HL-60 (cell line): ENCODE measurements at places on chromosomes 16 and 17.

- no peak for DNase-seq
Observed at GRCh38 chr16:30096862-30097563, 1.0 kb upstream of the YPEL3 start.

DNA sequence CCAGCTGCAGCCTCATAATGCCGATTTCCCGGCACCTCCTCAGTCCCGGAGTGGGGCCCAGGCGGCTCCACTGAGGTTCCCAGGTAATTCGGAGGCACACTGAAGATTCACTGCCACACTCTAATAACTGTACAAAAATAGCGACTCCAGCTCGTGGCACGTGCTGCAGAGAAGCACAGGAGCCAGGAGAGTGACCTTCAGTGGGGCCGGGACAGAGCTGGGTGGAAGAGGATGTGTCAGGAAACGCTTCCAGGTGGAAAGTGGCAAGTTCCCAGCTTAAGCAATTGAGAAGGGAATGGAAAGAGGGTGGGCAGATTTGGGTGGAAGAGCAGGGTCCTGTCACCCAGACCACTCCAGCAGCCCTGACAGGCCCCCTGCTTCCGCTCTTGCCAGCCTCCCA lies 3.1 kb upstream of the TRAP1 start:
- no peak for DNase-seq

DNA sequence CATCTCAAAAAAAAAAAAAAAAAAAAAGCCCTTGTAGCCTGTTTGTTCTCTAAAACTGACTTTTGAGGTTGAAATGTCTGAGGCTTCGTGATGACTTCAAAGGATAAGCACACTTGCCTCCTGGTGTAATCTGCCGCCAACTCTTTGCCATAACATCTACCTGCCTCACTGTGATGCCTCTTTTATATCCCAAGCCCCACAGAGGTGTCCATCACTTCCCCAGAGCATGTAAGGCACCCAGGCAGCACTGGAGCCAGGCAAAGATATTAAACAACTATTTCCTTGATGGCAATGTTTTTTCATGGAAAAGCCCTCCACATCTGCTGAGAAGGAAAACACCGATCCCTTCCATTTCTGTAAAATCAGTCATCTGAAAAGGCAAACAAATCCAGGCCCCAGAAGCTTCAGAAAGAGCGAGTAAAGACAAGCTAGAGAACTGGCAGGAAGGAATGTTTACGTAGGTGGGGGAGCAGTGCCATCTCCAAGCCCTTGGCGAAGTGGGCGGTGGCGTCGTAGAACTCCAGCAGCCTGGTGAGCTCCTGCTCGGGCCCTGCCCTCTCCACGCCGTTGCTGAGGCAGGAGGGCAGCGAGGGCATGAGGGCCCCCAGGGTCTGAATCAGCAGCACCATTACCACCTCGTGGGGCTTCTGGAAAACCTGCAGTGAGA lies 28.6 kb downstream of the COG7 start:
- DNase-seq = no peak

DNA sequence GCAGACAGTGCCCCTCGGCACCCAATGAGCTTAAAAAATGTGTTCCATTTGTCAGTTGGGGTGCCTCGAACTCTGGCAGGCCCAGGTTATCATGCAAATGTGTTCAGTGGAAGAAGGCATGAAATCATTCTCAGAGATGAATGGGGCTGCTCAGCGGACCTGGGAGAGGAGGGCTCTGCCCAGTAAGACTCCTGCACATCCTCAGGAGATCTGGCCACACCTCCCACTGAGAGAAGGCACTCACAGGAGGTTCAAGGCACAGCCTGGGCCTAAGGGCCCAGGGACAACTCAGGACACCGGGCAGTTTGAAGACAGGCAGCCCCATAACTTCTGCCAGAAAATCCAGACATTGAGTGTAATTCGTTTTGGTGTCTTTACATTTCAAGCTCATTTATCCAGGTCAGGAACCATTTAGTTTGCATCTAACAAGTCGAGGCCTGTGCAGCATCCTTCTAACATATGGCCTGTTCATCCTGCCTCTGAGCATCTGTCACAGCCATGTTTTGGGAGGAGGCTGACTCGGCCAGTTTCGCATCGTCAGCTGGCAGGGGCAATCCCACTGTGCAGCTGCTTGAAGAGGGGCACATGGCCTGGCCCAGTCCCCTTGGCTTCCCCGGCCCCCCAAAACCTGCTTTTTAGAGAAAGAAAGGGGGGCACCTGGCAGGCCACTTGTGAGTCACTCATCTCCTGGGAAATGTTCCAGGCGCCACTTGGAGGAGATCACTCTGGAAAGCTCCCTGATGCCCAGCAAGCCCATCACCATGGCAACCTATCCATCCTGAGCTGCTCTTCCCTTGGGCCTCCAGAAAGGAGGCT lies 31.2 kb upstream of the BCAR1 start:
- no peak for DNase-seq

- DNase-seq = no peak
Observed at GRCh38 chr17:35912339-35912912, 18.1 kb downstream of the RDM1 start.

DNA sequence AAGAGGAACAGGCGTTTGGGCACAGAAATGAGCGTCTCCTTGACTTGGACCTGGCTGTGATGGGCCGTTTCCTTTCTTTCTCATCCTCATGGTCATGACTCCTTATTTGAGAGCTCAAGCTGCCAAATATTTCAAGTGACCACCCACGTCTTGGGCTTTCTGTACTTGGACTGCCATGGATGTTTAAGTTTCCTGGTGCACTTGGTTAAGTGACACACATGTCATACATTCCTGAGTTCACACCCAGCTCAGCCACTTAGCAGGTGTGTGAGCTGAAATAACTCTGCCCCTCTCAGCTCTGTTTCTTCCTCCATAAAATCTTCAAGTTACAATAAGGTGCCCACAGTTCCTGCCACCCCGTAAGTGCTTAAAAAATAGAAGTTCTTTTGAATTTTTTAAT lies 114.5 kb downstream of the CLEC16A start:
- no peak for DNase-seq

GRCh38 chr16:17237350-17237944 lies 233.3 kb downstream of the XYLT1 start:
- DNase-seq = no peak

DNA sequence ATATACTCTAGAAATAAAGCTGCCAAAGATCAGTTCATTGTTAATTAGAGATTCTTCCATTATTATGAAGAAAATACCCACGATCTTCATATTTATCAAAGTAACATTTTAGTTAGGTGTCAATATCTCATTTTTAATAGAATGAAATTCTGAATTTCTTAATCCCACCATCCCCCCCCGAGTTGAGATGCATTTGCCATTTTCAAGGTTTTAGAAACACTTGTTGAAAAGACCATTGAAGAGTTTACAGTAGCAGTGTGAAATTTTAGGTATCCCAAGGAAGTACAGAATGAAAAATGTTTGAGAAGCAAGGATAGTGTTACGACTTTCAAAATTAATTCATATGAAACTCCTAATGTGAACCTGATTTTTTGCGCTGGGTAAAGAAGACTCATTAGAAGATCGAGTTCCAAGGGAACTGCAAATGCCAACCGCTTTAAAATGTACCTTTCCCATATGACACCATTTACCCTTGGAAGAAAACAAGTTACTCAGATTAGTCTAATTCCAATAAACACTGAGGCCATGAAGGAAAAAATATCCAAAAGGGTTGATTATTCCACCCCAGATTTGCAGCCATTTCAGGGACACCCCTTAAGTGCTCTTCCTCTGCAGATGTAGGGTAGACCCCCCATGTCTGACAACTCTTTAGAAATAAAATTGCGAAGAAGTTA lies 731 bp downstream of the IKZF3 start:
- DNase-seq = no peak

- no peak for DNase-seq
Observed at GRCh38 chr17:21105064-21105894, 21.5 kb upstream of the DHRS7B start.

DNA sequence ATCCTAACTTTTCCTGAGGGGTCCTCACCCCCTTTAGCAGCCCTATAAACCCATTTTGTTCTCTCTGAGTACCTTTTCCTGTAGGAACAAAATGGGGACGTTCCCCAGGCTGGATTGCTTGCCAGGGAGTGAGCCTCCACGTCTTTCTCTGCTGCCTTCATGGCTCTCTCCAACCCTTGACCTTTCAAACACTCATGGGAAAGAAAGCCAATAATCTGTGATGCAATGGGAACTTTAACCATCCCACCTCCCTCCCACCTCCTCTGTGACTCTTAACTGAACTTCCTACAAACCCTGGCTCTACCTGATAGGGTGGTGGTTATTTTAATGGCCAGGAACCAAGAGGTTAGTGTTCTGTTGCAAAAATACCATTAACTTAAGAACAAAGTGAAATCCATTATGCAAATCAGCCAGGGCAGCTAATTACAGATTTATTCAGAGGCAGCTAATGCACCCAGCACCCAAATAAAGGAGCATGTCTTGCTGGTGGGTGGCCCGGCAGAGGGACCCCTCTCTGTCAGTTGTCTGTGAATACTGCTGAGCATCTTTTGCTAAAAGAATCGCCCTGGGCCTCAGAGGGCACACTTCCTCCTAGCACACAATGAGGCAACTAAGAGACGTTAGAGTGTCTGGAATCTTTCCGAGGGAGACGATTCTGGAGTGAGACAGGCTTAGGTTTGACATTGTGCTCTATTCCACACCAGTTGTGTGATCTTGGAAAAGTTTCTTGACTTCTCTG lies 3.0 kb downstream of the PIPOX start:
- no peak for DNase-seq

GRCh38 chr17:64326420-64327054 lies 63.5 kb upstream of the TEX2 start:
- DNase-seq = peak; percentile 100

- DNase-seq = no peak
Observed at GRCh38 chr17:3543453-3543852, 14.2 kb downstream of the TRPV3 start.

DNA sequence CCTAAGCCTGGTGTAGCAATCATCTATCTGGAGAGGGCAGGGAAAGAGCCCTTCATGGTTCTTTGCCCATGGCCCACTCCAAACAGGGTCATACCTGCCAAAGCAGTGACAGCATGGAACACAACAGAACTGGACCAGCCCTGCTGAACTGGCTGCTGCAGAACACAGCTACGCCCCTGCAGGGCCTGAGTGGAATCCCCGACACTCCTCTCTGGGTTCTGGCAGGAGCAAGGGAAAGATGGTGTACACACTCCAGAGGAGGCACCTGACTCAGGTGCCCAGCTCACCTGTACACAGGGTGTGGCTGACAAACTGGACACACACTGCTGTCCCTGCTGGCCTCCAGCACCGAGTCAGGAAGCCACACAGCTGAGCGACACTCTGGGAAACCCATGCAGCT lies 19.8 kb downstream of the MIEF2 start:
- DNase-seq = no peak

DNA sequence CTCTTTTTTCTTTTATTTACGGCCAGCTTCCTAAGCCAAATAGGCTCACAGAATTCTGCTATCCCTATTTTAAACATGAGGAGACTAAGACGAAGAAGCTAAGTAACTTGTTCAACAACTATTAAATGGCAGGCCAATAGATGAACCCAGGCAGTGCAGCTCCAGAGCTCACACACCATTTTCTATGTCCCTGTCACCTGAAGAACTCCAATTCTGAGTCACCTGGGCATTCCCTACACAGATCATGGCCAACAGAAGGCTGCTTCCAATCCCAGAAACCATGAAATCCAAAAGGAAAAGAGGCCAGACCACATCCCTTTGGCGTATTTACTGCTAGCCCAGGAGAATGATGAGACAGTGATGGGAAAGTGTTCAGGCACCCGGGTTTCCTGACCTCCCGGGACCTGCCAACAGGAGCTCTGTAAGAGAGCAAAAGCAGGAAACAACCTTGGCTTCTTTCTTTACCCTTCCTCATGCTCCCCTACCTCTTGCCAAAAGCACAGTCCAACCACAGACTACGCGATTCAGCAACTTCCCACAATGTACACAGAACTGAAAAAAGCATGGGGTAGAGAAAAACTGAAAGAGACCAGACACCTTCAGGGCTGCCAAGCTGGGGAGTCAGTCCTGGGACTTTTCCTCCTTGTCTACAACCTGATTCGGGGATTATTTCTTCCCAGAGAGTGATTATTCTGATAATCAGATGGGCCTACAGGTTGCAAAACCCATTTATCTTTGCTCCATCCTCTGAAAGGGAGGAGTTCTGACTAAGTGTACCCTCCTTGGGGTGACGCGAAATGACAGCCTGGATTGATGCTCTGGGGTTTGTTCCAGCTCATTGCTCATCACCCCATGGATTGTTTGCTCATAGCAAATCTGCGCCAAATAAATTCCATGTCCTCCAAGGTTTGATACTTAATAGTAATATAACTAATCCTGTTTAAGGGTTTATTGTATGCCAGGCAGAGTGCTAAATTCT lies 47.8 kb upstream of the HAS3 start:
- DNase-seq = peak; percentile 73

DNA sequence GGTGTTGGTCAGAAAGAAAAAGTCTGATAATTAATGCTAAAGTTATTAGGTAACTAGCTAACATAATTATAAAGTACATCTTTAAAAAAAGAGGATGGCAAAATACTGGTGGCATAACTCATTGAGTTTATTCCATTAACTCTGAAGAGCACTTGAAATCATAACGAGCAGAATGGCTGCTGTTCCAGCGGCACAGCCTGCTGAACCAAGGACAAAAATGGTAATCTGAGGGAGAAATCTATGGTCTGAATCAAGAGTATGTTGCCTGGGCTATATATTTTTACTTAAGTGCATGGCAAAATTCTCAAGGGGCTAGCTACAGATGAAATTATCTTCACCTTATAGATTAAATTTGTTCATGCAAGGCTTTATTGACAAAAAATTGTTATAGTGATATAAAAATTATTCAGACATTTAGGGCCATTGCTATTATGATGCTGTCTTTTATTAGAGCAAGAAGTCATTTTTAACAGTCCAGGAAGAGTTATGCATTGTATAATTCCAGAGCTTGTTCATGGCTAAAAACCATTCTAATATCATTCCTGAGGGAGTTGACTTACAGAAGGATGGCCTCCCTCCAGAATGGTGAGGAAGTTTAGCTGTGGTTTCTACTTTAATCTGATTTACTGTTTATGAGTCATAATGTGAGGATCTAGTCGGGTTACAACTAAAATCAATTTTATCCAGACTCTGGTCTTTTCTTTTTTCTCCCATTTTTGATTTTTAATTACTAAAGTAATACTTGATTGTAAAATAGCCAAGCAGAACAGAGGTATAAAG lies 41.4 kb upstream of the ANKFN1 start:
- no peak for DNase-seq

GRCh38 chr17:76897023-76897422 lies 28.8 kb downstream of the MGAT5B start:
- DNase-seq = no peak
